Stimulated activated CD4-positive, alpha-beta T cell treated with anti-CD3 and anti-CD28 coated beads, Interleukin-4, amount 100 ng/mL, for 48 hours (primary cell): ENCODE measurements at places on chromosomes 5 and 9.

DNA sequence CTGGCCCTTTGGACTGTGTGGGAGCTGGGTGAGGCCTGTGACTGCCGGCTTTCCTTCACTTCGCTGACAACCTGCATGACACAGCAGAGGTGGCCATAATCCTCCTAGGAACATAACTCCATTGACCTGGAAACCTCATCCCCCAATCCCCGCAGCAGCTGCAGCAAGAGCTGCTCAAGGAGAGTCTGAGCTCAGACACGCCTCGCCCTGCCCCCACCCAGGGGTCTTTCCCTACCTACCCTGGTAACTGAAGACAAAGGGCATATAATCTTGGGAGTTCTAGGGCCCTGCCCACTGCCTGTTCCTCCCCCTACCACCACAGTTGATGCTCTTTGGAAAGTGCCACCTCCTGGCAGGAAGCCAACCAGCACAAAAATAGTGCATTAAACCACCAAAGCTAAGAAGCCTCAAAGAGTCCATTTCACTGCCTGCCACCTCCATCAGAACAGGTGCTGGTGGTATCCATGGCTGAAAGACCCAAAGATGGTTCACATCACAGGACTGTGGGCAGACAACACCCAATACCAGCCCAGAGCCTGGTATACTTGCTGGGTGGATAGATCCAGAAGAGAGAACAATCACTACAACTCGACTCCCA, 18.4 kb downstream of the TRIM36 start:
- DNase-seq: no peak

DNA sequence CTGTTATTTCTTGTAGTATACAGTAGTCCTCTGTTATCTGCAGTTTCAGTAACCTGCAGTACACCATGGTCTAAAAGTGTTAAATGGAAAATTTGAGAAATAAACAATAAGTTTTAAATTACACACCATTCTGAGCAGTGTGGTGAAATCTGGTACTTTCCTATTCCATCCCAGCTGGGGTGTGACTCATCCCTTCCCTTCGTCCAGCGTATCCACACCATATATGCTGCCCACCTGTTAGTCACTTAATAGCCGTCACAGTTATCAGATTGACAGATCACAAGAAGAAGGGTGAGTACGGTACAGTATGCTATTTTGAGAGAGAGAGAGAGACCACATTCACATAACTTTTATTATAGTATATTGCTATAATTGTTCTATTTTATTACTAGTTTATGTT, 28.9 kb downstream of the FAM151B start:
- DNase-seq: peak; percentile 17

DNA sequence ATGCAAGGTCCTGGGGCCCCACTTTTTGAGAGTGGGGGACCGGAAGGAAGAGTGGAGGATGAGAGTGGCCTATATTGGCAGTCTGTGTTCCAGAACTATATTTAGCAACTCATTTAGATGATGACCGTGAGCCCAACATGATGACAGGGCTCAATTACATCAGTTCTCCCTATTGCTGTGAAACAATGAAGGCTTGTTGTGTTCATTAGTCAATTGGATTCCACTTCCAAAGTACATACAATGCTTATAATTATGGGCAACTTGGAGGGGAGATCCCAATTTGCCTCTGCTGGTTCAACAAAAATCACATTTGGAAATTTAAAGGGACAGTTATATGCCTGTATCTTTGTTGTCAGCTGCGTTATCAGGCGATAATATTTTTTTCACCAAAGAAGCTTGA, 91.1 kb downstream of the TARS1 start:
- no peak for DNase-seq

DNA sequence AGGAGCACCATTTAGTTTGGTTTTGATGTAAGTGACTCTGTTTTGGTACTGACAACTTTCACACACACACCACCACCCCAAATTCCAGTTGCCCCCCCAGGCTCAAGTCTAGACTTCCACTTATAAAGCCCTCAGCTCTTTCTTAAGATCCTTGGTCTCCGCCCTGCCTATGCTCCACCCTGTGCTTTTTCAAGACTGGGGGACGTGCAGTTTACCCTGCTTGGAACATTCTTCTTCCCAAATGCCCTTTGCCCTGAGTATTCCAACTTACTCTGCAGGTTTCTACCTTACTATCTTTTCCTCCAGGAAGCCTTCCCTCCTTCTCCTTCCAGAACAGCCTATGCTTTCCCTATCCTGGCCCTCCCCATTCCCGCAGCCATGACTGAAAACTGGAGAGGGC, 1.5 kb upstream of the TRIM14 start:
- no peak for DNase-seq

GRCh38 chr5:116530276-116530675, 44.3 kb downstream of the SEMA6A start:
- no peak for DNase-seq

- DNase-seq: no peak
These were observed 110.5 kb upstream of the CD180 start for GRCh38 chr5:67306965-67307607.

DNA sequence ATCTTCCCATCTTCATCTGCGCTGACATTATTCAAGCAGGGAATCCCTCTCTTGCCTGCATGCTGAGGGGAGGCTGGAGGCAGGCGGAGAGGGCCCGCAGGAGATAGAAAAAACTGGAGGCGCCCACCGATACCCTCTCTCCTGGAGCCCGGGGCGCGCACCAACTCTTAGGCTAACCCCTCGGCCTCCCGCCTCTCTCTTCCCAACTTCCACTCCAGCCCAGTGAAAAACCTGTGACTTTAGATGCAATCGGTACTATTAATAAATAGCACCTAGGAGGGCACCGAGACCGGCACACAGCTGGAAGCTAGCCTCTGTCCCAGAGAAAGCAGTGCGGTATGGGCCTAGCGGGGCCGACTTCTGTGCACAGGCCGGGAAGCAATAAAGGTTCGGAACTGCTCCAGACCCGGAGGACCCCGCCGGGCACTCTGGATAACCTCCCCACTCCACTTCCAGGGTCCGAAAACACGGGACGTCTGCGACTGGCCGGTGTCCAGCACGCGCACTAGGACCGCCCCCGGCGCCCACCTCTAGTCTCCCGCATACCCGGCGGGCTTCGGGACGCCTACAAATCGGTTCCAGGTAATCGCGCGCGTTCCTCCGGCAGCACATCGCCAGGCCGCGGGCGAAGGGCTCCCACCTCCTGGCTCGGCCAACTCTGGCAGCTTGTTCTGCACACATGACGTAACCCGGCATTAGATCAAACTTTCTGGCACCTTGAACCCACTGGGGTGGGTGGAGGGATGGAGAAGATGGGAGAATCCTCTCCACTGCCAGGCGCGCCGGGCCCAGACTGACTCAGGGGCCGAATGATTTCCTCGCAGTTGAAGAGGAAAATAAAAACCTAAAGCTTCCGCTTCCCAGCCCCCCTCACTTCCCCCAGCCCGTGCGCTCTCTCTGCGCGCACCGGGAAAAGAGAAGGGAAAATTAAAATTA, 1.4 kb downstream of the EFNA5 start:
- no peak for DNase-seq

GRCh38 chr5:155886311-155887031, 440.5 kb upstream of the SGCD start:
- DNase-seq: no peak
